Activated CD4-positive, alpha-beta T cell treated with anti-CD3 and anti-CD28 coated beads for 4 hours (primary cell): ENCODE measurements at places on chromosomes 3 and 15.

DNA sequence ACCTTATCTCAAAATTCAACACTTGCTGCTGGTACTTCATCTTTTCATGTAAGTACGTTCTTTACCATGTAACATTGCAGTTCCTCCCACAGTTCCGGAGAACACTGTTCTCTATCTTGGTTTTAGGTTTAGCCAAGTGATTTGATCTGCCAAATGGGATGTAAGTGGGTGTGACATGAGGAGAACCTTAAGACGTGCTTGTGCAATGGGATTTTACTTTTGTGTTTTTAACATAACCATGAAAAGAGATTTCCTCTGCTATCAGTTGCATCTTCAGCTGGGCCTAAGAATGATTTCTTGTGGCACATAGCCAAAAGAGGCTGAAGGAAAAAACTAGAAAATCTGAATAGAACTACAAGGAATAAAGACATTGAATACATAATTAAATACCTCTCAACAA, 894.5 kb upstream of the ALCAM start:
- DNase-seq, result no peak

DNA sequence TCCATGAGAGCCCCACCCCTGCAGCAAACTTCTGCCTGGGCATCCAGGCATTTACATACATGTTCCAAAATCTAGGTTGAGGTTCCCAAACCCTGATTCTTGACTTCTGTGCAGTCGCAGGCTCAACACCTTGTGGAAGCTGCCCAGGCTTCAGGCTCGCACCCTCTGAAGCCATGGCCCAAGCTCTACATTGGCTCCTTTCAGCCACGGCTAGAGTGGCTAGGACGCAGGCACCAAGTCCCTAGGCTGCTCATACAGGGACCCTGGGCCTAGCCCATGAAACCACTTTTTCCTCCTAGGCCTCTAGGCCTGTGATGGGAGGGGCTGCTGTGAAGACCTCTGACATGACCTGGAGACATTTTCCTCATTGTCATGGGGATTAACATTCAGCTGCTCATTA, 172.8 kb upstream of the SATB1 start:
- no peak for DNase-seq

DNA sequence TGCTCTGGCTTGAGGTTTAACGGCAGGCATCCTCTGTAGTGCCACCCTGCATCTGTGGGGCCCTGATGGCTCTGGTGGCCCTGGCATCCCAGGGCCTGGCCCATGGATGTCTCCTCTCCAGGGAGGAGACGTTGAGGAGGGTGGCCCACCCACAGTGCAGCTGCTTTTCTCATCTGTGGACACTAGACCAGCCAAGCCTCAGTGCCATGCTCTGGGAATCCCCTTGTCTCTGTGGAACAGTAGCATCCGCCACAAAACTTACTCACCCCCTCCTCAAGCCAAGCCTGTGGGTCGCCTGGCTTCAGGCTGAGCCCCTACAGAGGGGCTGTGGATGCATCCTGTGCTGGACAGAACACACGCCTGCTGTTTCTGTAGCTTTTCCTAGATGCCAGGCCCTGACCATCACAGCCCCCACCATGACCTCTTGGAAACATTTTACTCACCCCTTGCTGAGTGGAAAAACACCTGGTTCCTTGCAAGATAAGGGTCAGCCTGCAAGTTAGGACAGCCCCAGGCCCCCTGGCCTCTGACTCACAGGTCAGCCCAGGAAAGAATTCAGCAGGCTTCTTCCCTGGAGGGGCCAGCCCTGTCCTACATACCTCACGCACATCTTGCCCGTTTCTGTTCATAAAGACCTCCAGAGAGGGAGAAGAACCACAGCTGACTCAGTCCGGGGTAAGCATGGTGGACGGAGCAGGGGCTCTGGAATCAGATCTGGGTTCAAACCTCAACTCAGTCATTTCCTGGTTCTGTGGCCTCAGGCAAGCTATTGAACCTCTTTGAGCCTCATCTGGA, 19.0 kb downstream of the PAK6 start:
- DNase-seq, result no peak

GRCh38 chr3:48881652-48882114, 17.0 kb downstream of the SLC25A20 start:
- no peak for DNase-seq

DNA sequence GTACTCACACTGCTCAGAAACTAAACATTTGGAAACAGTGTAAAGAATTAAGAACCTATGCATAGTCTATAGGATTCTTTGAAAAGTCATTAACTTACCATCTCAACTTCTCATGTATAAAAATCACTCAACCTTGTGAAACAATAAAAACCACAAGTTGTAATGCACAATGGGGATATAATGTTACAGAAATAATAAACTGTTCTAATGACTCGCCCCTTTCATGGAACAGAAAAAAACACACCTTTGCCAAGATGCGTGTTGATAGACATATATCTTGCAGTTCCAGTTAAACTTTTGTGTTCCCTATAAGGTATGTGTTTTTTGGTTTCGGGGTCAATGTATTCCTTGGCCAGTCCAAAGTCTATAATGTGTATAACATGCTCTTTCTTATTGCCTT, 50.8 kb upstream of the PPIB start:
- DNase-seq, result no peak

GRCh38 chr15:77496715-77497109, 76.0 kb downstream of the HMG20A start:
- peak; percentile 58 for DNase-seq

- DNase-seq, result no peak
Observed at GRCh38 chr3:41794748-41795589, 166.9 kb downstream of the ULK4 start.

DNA sequence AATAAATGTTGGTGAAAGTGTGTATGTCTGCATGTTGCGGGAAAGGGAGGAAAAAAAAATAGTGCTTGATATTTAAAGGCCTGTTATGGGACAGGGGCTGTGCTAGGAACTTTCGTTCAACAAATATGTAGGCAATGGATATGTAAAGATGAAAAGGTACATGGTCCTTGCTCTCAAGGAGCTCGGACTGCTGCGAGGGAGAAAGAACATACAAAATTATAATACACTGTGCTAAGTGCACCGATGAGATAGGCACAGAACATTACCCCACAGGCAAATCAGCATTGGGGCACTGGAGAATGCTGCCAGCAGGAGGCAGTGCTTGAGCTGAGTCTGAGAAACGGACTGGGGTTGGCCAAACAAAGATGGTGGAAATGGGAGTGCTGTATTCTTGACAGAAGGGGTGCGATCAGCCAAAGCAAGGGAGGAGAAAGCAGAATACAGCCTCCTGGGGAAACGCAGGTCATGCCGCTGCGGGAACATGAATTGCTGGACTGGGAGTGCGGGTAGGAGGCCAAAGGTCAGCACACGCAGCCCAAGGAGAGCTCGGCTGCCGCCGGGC, 649 bp downstream of the C15orf40 start:
- peak; percentile 80 for DNase-seq

- DNase-seq, result no peak
Observed at GRCh38 chr15:77487888-77488287, 67.2 kb downstream of the HMG20A start.

DNA sequence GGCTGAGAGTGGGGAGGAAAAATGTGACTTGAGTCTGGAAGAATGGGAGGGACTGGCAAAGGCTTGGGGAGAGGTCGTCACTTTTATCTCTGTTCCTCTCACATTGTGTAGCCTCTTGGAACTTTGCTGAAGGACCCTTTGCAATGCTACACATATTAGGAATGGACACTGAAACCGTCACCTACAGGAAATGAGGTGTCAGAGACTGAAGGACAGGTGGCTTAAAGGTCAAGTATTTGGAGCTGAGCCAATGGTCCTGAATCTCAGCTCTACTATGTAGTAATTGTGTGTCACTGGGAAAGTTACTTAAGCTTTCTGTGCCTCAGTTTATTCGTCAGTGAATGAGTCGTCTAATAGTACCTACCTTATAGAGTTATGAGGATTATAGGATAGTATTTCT, 14.7 kb downstream of the MCTP2 start:
- DNase-seq, result no peak

- DNase-seq, result no peak
Observed at GRCh38 chr15:38255690-38256089, 3.1 kb downstream of the SPRED1 start.

GRCh38 chr3:16059081-16059537, 115.4 kb upstream of the GALNT15 start:
- DNase-seq, result no peak

DNA sequence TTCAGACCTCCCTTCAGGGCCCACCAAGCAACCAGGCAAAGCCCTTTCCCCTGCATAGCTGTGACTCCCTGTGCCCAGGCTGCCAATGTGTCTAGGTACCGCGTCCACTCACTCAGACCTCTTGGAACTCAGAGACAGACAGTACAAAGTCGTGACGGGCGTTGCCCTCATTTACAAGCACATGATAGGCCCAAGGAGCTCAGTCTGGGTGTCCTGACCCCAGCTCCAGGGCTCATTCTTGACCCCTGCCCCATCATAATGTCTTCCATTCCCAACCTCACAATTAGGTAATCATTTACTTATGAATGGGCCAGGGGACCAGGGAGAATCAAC, 56.0 kb downstream of the KLF13 start:
- no peak for DNase-seq

GRCh38 chr3:132457286-132457685, 40.0 kb downstream of the DNAJC13 start:
- DNase-seq, result no peak

GRCh38 chr15:51227940-51228732, 110.3 kb downstream of the CYP19A1 start:
- DNase-seq, result no peak

DNA sequence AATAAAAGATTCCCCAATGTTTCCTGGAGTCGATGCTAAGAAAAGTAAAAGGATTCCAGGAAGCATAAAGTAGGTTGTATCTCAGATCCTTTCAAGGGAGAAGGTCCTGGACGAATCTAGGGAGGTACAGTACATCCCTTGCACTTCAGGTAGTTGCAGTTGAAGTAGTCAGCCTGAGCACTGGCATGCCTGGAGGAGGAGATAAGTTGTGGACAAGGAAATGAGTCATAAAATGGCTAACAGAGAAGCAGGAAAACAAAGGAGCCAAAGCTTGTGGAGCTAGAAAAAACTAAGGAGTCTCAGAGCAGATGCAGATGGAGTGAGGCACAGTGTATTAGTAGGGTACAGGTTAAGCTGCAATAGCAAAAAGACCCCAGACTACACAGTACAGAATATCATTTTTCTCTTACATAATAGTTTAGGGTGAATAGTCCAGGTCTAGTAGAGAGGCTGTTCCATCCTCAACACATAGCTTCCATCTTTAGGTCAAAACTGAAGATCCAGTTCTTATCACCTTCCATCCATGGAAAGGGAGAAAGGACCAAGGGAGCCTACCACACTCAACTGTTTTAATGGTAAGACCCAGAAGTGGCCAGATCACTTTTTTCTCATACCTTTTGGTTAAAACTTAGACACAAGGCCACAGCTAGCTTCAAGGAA, 41.3 kb downstream of the COL6A5 start:
- no peak for DNase-seq

DNA sequence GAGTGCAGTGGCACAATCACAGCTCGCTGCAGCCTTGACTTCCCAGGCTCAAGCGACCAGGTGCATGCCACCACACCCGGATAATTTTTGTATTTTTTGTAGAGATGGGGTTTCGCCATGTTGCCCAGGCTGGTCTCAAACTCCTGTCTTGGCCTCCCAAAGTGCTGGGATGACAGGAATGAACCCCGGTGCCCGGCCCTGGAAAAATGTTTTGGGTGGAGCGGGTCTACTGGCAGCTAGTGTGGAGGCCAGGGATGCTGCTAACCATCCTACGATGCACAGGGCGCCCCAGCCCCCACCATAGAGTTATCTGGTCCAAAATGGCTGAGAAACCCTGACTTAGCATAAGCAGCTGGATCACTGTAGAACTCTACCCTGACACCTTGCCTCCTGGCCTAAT, 35.4 kb downstream of the NIPA2 start:
- no peak for DNase-seq

DNA sequence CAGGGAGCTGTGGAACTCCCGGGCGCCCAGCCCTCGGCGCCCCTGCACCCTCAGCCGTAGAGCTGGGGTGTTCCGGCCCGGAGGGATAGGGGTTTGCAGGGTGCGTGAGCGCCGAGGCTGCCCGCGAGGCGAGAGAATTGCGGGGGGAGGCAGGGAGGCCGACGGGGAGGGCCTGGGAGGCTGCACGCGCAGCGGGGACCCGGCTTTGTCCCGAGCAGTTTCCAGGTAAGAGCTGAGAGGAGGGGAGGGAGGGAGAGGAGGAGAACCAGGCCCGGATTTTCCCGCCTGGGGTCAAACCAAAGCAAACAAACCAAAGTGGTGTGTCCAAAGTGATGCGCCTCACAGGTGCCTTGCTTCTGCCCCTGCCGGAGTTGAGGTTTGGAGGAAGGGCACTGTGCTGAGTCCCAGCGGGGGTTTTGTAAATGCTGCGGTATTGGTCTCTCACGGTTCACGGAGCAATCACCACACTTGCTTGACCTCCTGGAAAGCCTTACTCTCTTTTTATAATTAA, 146.4 kb downstream of the TJP1 start:
- no peak for DNase-seq

DNA sequence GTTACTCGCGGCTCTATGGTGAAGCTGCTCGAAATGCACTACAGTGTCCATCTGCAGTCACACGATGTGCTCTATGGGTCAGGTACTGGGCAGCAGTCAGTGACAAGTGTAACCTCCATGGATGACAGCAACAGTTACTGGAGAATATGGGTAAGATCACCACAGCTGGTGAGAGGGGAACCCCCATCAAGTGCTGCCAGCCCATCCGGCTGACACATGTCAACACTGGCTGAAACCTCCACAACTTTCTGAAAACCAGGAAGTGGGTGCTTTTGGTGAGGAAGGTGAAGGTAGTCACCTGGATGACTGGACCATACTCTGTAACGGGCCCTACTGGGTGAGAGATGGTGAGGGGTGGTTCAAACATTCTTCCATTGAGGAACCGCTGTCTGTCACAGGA, 87.4 kb upstream of the C15orf39 start:
- no peak for DNase-seq

- DNase-seq, result no peak
Observed at GRCh38 chr3:60674870-60675269, 576.4 kb downstream of the FHIT start.

DNA sequence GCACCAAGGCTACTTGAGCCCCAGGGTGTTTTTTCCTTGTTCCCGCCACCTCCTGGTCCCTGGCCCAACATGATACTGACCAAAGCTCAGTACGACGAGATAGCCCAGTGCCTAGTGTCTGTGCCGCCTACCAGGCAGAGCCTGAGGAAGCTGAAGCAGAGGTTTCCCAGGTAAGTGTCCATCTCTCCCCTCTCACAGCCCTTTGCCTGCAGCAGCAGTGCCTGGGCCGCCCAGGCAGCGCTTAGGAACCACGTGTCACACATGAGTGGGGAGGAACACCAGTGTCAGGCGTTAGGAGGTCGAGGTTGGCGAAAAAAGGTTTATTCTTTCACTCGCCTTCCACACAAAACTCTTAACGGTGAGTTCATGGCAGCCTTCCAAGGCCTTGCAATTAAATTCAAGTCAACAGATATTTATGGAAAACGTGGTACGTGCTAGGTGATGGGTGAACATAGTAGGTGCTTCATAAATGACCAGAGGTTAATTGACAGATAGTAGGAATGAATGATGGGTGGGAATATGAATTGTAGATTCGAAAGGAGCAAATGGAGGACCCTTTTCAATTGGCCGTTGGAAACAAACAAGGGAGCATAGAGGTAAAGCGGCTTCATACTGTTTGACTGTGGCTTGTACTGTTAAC, 486 bp downstream of the CDIN1 start:
- DNase-seq, result peak; percentile 26
